Upper lobe of right lung (tissue), 1 donor: ENCODE measurements at places on chromosomes 4 and X. TPM values are rescaled to one million over a fixed set of nuclear protein-coding genes. Genes with fewer than 3 reads are reported as not detected.
A peak's percentile ranks its signal among the peaks of the same experiment; 100 is the strongest.

The ZCCHC13 gene
- total RNA-seq, result not detected

The GPR173 gene
- 1.3 TPM for total RNA-seq

The RNF212 gene
- 6.9 TPM for total RNA-seq

The ALB gene
- 2.9 TPM for total RNA-seq

The TCEAL7 gene
- 2.6 TPM for total RNA-seq

The CPE gene
- total RNA-seq, result 63.6 TPM

The RP2 gene
- 15.5 TPM for total RNA-seq

The DYNLT3 gene
- 24.7 TPM for total RNA-seq

The FRMD7 gene
- total RNA-seq, result not detected

The HSFX4 gene
- not detected for total RNA-seq

The CSN1S1 gene
- total RNA-seq, result not detected

The IRAK1 gene
- 89.4 TPM for total RNA-seq

The GABRG1 gene
- total RNA-seq, result not detected

The ADH1C gene
- 6.8 TPM for total RNA-seq

The GLOD5 gene
- 2.6 TPM for total RNA-seq

DNA sequence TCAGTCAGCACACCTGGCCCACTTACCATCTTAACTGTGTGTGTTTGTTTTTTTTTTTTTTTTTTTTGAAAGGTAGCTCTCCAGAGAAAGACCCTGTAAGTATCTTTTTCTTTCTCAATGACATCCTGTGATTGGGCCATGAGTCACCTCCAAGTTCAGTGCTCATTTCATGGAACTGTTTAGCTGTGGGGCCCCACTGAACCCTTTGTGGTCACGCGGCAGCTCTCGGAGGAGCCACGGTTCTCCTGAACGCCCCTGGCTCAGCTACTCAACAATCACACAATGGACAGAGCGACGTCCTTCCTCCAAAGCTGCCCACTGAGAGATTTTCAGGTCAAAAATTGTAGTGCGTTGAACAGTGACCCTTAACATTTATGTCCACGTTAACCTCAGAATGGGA, 14.2 kb upstream of the IL3RA start:
- DNase-seq, result no peak

GRCh38 chr4:138911909-138912703, 103.5 kb upstream of the NOCT start:
- peak; percentile 67 for DNase-seq

DNA sequence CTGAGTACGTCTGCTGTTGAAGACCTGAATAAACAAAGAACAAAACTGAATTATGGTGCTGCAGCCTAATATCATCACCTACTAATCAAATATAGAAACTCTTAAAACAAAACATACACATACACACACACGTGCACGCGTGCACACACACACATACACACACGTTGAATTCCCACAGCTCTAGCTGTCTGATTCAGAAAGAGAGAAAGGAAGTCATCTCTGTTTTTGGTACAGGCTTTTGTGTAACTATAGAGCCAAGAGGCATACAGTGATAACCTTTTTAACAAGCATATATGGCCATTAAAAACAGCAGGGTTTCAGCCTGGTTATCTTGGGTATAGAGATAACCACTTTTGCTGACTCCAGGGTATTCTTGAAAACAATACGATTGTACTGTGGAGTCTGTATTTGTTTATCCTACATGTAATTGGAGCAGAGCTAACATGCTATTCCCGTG, 823.2 kb downstream of the CCSER1 start:
- DNase-seq, result no peak

GRCh38 chrX:151754641-151755215, 20.2 kb downstream of the CNGA2 start:
- DNase-seq, result no peak

DNA sequence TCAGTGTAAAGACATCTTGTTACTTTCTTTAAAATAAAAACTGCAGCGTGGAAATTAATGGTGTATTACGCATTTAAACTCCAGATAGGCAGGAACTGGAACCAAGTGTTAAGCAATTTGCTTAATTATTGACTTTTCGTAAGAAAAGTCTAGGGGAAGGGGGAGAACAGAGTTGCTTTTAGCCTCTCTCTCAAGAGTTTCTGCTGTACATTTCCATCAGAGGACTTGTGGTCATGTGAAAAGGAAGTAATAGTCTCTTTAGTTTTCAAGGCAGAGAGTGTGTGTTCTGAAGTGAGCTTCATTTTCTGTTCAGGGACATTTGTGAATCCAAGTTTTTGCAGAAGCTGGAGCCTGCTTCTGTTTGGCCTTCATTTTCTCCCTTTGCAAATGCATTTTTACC, 127.2 kb downstream of the UBE2K start:
- DNase-seq, result no peak

- no peak for DNase-seq
Measured at GRCh38 chr4:19300213-19300612, 951.5 kb upstream of the SLIT2 start.

- no peak for DNase-seq
Measured at GRCh38 chrX:72685810-72686456, 28.2 kb downstream of the PHKA1 start.

GRCh38 chr4:82782626-82783345, 15.8 kb downstream of the SCD5 start:
- DNase-seq, result no peak

- DNase-seq, result no peak
Measured at GRCh38 chr4:108531461-108531860, 88.9 kb upstream of the RPL34 start.

GRCh38 chr4:156291317-156291716, 337.7 kb upstream of the CTSO start:
- no peak for DNase-seq

- no peak for DNase-seq
Measured at GRCh38 chr4:53688186-53688790, 97.0 kb upstream of the LNX1 start.

DNA sequence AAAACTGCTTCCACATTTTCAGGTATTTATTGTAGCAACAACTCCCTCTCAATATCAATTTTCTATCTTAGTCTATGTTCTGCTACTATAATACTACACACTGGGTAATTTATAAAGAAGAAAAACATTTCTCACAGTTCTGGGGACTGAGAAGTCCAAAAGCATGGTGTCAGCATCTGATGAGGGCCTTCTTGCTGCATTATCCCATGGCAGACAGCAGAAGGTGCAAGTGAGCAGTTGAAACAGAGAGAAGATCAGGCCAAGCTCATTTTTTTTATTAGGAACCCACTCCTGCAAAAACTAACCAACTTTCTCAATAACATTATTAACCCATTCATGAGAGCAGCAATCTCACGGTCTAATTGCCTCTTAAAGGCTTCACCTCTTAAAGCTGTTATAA, 376.0 kb downstream of the RAB28 start:
- DNase-seq, result no peak

- DNase-seq, result no peak
Measured at GRCh38 chr4:108940149-108940548, 177.3 kb upstream of the ETNPPL start.

- no peak for DNase-seq
Measured at GRCh38 chr4:56464581-56464980, 2.8 kb upstream of the SRP72 start.

DNA sequence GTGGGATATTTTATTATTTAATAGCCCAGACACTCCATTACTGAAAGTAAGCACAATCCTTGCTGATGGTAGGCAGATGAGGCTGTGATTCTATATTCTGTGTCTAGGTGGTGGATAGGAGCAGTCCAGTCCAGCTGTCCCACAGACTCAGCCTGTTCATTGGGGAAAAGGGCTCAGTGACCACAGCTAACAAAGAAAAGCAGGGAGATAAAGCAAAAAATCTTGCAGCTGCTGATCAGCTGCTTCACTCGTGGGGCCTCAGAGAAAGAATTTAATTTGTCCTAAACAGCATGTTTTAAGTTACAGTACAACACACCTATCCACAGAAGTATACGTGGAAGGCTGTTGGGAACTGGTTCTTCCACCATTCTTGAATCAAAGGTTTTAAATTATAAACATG, 40.7 kb upstream of the ANK2 start:
- DNase-seq, result no peak
